Fibroblast of skin of left biceps (primary cell): ENCODE measurements at places on chromosomes 1 and 21.
A peak's percentile ranks its signal among the peaks of the same experiment; 100 is the strongest.

GRCh38 chr1:25456502-25456901, 25.8 kb downstream of the MACO1 start:
- DNase-seq: no peak

- no peak for DNase-seq
Observed at GRCh38 chr1:7572654-7573152, 198.4 kb upstream of the VAMP3 start.

DNA sequence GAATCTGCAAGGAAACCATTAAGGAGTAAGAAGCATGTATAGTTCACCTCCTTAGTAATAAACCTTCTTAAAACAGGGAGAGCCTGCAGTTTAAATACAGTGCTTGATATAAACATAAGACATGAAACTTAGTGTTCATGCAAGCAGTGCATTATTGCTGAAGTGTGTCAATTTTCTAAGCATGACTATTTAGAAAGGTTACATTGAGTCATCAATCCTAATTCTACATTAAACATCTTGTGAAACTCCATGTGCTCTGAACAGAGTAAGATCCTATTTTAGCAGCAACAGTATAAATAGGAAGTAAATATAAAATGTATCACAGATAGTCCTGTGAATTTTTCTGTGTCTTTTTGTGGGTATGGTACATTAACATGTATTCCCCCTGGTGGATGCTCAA, 135.5 kb downstream of the ESRRG start:
- DNase-seq: no peak

DNA sequence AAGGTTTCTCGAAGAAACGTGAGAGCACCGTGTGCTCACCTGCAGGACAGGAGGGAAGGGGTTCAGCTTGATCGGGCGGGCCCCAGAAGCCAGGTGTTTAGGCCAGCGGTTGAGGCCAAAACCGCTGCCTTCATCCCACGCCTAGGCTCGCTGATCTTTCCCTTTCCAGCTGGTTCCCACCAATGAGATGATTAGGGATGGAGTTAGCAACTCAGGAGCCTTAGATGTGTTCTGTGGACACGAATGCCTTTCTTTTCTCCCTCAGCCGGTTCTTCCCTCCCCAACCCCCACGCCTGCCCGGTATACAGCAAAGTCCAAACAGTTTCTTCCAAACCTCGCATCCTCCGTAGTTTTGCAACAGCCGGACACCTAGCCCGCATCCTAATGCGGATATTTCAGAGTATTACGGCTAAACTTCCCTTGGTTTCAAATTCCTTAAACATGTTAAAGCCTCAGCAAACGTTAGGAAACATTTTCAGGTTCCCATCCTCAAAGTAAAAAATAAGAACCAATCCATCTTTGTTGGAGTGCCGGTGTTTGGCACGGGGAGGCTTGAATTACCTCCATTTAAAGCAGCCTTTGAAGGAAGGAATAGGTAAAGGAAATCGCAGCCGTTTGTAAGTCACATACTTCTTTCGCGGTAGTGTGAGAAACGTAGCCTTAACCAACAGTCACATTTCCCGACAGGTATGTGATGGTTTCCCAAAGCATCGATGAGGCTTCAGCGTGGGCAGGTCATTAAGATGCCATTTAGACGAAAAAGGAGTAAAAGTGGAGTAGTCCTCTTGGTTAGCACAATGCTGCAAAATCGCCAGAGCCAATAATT, 1.1 kb downstream of the LRRC8C start:
- no peak for DNase-seq

DNA sequence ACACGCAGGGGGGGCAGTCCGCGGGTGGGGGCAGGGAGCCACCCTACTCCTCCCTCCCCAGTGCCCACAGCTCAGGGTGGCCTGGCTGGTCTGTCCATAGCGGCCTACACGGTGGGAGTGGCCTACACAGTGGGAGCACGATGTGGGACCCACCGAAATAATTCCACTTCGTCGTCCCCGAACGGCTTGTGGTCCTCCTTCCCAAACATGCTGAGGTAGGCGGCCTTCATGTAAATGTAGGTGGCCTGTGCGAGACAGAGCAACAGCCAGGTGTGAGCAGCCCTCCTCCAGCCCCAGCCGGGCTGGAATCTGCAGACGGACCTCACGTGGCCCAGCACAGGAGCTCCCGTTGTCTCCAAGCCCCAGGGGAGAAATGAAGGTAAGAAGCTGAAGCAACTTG, 34.4 kb downstream of the TTC39A start:
- no peak for DNase-seq

DNA sequence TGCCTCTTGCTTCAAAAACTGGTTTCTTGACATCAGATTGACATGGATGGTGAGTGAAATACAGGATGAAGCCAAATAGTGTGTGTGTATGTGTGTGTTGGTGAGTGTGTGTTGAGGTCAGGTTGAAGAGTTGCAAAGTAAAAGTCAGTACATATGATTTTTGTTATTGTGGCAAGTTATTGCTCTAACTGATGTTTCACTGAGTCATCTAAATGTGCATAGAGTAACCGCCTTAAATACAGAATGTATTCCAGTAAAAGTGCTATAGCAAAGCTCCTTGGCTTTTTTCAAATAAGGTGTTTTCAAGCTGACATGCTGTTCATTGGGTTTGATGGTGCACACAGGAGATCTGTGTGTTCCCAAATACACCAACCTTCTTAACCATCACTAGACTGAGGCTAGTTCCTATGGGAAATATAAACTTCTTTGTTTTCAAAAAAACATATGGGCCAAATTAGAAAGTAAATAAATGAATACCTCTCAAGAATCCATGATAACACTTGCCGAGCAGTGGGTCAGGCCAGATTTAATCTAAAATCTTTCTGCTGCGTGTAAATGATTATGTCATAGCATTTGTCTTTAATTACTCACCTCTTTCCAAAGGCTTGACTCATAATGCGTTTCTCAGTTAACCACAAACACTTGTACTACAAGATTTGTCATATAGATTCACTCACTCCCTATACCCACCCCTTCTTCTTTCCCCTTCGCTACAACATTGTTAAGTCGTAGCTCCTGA, 151.1 kb downstream of the LYPLAL1 start:
- DNase-seq: peak; percentile 88

DNA sequence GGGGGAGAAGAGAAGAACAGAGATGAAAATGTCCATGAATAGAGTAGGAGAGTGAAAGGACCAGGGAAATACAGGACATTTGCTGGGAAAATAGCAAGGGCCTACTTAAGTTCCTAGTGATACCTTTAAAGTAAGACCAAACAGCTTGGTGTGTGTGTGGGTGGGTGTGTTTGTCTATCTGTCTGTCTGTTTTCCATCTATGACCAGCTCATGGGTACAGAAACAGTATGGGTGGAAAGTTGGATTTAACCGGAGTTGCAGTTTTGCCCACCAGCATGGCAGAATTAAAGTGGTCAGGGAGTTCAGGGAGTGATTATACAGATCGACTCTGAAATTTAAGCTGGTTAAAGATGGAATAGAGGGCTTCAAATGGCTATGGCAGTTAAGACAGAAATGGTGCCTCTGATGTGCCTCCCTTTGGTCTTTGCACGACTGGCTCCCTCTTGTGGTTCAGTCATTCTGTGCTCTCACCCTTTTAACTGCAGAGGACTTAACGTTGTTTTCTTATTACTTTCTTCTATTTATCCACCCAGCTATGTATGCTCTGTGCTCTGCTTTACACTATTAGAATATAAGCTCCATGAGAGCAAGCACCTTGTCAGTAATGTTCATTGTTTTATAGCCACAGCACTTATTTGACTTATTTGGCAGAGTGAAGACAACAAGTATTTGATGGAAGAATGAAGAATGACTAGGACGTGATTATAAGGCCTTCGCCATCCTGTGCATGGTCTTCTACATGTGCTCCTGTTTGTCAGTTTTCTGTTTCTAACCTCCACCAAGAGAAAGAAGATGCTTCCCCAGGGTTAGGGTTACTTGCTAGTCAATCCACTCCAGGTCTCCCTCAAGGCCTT, 72.7 kb upstream of the AK4 start:
- no peak for DNase-seq

DNA sequence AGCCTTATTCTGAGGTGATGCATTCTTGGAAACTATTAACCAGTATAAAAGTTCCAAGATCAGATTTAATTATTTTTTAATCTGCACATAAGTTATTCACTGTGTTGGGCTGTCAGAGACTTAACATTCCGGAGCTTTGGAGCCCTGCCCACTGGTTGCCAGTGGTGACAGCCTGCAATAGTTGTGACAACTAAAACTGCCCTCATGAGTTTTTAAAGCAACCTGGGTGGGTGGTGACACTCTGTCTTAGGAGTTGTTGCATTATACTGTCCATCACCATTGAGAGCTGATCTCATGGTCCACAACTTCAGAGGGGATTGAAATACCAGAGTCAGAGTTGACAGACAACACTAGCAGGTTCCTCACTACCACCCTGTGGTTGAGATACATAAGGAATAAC, 653.9 kb upstream of the USP24 start:
- DNase-seq: no peak
